NCI-H226 (cell line): ENCODE measurements at places on chromosomes 5 and 9.

- no peak for DNase-seq
Observed at GRCh38 chr5:140112685-140113179, 1.2 kb upstream of the PURA start.

DNA sequence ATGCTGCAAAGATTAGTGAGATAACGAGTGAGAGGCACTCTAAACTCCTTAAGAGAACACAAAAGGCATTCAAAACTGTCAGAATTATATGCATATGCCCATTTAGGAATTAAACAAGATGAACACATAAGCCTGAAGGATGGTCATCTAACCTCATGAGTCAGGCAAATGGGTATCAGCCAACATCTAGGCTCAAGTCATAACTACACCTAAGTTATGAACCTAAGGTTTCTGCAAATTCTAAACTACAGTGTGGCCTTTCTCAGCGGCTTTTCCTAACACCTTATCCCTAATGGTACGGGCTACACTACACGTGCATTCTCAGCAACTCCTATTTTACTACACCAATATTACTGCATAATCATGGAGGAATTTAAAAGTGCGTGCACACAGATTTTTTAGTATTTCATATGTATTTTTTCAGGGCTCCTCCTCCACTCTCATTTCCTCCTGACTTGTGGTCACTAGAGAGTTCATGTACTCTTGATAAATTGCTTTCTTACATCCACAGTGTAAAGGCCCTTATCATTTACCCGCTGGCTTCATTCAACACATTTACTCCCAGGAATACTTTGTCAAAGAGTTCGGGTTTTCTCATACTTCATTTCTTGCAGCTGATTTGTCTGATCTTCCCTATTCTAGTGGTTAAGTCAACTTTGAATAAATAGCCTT is 316.5 kb downstream of the BNC2 start:
- peak; percentile 89 for DNase-seq

DNA sequence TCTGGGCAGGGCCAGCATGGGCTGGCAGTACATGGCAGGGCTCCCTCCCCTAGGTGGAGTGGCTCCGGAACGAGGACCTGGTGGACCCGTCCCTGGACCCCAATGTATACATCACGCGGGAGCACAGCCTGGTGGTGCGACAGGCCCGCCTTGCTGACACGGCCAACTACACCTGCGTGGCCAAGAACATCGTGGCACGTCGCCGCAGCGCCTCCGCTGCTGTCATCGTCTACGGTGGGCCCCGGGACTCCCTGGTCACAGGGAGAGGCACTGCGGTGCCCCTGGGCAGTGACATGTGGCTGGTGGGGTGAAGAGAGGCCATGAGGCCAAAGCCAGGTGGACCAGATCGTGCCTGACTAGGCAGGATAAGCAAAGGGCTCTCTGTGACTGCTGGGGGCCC is 30.4 kb downstream of the HK3 start:
- DNase-seq, result no peak

DNA sequence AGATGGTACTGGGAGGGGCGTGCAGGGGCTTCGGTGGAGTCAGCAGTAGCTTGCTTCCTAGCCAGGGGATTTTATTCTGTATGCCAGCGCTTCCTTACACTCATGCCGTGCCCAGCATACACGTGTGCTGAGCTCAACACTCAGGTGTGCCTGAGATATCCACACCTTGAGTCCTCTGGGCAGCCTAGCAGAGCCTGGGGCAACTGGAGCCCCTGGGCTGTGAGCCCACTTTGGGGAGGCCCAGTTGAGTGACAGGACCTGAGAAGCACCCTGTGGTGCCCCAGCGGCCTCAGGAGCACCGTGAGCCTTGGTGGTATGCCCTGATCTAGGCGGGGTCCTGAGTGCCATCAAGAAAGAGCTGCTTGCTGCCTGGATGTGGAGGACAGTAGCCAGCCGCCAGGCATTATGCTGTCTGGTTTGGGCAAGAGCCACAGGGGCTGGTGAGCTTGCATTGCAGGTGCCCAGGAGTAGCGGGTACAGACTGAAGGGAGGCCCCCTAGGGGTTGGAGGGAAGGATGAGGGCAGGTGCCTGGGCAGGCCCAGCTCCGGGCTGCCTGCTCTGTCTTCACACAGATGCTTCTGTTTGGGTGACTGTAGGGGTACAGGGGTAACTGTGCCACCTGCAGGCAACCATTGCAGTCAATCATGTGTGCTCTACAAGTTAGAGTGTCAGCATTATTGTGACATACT is 42.9 kb downstream of the BNIP1 start:
- no peak for DNase-seq

GRCh38 chr5:121658221-121658620 is 193.5 kb upstream of the FTMT start:
- DNase-seq, result no peak

- DNase-seq, result no peak
Observed at GRCh38 chr9:105243015-105243686, 1.3 kb upstream of the SLC44A1 start.

GRCh38 chr9:107437716-107438115 is 51.9 kb downstream of the KLF4 start:
- DNase-seq, result no peak

DNA sequence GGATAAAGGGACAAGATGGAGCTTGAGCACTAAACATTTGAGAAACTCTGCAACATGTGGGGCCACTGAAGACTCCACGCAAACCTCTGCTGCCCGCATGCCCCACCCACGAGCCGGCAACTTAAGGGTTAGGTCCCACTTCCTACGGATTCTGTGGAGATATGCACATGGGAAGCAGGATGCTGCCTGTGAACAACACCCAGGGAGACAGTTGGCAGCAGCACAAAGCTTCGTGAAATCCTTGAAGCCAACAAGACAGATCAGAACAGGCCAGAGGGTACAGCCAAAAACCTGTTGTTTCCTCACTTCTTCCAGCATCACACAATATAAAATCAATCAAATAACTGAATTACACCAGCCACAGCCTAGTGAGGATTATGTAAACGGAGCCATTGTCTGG is 270.4 kb downstream of the ENC1 start:
- DNase-seq, result no peak

DNA sequence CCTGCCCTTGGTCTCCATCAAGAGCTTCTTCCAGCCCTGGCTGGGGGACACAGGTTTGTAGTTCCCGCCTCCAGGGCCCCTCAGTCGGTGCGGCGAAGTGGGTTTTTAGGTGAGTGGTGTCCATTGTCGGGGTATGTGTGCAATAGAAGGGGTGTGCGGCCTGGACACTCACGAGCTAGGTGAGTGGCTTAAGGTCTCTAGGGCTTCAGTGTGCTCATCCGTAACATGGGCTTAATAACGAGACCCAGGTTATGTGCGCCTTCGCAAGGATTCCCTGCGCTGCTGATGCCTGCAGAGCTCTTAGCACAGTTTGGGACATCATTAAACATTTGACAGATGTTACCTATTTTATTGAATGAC is 656 bp downstream of the CEP78 start:
- no peak for DNase-seq

GRCh38 chr5:57538341-57538955 is 55.8 kb upstream of the ACTBL2 start:
- DNase-seq, result peak; percentile 9

- DNase-seq, result peak; percentile 74
Observed at GRCh38 chr9:134434894-134435506, 108.7 kb downstream of the RXRA start.

- DNase-seq, result no peak
Observed at GRCh38 chr5:146005723-146006122, 69.3 kb downstream of the SH3RF2 start.

- no peak for DNase-seq
Observed at GRCh38 chr9:125464591-125465385, 203.2 kb downstream of the GAPVD1 start.

GRCh38 chr9:121331992-121332685 is 37.9 kb downstream of the STOM start:
- DNase-seq, result no peak

- peak; percentile 28 for DNase-seq
Observed at GRCh38 chr9:131562032-131562959, 17.0 kb downstream of the PRRT1B start.

DNA sequence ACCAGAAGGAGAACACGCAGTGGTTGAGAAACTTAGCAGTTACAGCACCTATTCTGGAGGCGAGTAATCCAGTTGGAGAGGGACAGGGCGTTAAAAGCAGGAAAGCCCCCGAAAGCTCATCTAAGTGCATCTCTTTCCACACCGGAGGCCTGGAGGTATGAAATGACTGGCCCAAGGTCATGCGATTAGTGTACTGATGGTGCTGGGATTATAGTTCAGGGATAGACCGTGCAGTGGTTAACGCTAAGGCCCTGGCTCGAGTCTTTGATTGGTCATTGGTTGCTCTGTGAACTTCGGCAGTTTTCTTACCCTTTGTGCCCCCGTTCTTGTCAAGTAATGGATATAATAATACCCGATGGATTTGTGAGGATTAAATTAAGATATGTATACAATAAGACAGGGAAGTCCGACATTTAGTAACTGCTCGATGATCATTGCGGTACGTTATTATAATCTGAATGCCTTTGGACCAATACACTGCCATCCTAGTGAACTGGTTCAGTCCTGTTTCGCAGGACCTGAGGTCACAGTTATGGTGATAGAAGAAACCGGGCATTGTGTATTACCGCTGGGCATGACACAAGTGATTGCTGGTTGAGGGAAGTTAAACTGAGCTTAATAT is 960 bp downstream of the CANX start:
- no peak for DNase-seq

DNA sequence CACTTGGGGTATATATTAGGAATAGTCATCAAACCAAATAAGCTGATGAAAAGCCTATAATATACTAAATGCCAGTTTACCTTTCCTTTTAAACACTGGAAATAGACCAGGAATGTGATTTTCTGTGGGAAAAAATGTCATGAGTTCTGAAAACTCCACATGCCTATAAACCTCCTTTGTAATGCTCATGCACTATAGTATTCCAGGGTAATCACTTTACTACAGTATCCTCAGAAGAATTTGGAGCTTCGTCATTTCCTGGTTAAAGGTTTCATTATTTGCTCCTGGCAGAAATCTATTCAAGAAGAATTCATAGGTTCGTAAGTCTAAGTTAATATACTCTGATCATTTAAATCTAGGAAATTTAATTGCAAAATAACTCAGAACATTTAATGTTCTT is 1076.7 kb upstream of the DMAC1 start:
- no peak for DNase-seq

DNA sequence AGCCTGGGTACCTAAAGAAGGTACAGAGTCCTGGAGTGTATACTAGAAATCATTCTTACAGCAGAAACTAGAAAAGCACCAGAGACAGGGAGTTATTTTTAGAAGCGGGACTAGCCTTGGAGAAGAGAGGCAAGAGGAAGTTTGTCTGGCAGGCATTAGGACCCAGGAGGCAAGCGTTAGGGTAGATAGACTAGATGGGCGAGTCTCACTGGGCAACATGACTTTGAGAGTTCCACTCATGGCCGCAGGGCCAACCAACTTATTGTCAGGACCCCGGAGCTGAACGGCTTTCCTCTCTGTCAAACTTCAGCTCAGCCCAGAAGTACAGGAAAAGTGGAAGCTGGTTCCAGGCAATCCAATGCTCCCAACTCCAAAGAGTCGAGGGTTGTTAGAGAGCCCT is 34.1 kb upstream of the NPR3 start:
- DNase-seq, result no peak
